Activated T-cell treated with anti-CD3 and anti-CD28 coated beads, Interleukin-2, amount 50 U/mL, for 1 hour (primary cell): ENCODE measurements at places on chromosomes 7 and 10.

DNA sequence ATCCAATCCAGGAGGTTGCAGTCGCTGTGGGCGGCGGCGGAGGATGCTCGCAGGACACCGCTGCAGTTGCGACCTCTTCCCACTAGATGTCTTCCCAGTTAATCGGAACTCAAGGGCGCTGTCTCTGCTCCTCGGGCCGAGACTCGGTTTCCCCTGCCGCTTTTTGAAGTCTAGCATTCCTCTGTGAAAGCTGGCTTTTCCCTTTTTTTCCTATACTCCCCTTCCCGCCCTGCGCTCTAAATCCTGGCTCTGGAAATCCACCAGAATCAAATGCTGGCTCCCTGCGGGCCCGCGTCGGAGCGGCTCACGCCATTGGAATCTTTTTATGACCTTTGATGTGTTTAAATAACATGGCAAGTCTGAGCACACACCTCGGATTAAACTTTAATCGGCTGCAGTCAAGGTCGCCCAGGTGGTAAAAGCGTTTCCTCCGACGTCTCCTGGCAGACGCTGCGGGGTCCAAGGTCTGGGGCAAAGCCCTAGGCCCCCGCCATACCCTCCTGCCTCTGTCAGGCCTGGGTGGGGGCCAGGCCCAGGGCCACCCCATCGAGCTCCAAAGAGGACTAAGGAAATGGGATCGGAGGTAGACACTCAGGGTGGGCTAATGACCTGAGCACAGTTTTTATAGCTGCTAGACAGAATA lies 10.7 kb upstream of the HOXA13 start:
- peak; percentile 53 for DNase-seq

DNA sequence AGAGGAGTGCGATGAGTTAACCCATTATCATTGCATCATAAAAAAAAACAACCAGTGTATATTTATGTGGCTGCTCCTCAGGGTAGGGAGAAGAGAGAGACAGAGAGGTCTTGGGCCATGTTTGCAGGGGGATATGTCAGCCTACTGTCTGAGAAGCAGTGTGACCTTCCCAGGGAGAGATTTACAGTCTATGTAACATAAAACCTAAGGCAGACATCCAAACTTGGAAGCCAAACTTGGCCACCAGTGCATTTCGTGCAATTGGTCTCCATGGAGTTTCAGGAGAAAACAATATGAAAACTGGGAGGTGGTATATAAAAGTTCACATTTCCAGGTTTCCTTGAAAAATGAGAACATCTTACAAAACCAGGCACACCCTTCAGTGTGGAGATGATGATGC lies 85.9 kb upstream of the CXCL12 start:
- no peak for DNase-seq

DNA sequence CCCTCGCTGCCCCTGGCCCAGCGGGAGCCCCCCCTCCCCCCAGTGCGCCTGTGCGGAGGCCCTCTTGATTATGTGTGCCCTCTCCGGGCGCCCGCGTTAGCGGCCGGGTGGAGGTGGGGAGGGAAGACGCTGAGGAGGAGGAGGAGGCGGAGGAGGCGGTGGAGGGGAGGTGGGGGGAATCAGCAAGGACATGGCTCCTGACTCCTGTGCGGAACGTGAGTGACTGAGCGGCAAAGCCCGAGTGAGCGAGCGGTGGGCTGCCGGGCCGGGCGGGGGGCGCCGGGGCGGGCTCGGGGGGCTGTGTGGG lies 201 bp downstream of the MLLT10 start:
- DNase-seq, result no peak

DNA sequence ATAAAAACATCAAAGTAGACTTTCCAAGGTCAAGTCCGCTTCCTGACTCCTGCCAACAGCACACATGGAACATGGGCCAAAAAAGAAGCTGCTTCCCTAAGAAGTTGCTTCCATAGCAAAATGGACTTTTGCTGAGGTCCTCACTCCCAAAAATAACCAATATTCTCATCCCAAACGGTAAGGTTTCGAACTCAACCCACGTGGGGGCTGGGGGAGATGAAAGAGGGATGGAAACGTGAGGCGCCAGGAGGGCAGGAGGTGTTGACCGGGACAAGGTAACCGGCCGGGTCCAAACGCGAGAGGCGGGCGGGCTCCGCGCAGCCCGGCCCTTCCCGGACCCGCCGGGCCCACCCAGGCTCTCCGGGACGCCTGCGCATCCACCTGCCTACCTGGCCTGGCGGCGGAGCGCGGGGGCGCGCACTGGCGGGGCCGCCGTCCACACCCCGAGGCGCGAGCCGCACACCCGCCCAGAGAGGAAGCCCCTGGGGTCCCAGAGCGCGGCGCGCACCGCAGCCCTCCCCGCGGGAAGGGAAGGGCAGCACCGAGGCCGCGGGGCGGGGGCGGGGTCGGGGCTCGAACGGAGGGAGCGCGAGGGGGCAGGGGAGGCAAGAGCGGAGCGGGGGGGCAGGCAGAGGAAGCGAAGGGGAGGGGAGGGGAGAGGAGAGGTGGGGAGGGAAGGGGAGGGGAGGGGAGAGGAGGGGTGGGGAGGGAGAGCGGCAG lies 742 bp downstream of the LMBR1 start:
- peak; percentile 69 for DNase-seq

DNA sequence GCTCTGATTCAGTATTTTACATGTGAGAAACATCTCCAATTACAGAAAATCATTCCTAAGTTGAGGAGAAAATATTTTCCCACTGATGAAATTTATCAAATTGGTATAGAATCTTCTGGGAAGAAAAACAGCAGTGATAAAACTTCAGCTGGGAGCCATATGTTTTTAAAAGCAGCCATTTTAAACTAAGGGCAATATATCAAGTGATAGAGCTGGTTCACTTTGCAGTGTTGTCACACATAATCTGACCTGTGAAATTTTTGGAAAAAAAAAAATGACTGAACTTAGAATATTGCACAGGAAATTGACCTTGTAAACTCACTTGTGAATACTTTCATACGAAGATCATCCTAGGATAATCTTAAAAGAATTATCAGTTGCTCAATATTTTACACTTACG lies 10.5 kb upstream of the EZH2 start:
- no peak for DNase-seq

DNA sequence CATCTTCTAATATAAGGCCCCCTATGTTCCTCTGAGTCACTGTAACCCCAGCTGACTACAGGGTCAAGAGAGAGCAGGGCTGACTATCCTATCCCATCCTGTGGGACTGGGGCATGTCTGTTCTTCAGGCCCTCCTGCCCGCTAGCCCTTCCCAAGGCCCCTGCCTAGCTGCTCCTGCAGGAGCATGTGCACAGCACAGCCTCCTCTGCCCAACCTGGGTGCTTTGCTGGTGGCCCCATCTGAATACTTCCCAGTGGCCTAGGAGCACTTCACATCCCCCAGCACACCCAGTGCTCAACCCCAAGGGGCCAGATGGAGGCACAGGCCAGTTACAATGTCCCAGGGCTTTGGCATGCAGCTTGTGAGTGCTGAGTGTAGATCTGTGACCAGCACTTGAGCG lies 37.3 kb downstream of the AGBL3 start:
- no peak for DNase-seq

- no peak for DNase-seq
Measured at GRCh38 chr7:131544449-131545301, 11.8 kb downstream of the PODXL start.

DNA sequence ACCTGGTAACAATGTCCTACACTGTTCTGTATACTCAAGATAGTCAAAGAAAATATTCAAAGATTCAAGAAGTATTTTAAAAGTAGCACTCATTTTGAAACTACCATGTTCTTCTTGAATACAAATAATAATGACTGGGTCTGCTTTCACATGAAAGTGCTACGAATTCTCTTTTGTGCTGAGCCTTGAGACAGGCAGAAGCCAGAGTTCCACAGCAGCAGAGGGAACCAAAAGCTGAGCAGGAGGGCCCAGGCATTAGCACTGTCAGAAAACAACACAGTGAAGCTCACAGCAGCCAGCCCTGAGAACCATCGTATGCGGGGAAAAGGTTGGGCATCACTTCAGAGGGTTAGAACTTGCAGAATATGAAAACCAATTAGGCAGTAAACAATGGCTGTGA lies 38.9 kb downstream of the ANKMY2 start:
- no peak for DNase-seq

GRCh38 chr7:157797361-157797760 lies 460.6 kb downstream of the DNAJB6 start:
- no peak for DNase-seq

GRCh38 chr7:115306586-115306985 lies 384.7 kb downstream of the MDFIC start:
- DNase-seq, result no peak

GRCh38 chr10:33216661-33217427 lies 117.6 kb downstream of the NRP1 start:
- DNase-seq, result no peak

DNA sequence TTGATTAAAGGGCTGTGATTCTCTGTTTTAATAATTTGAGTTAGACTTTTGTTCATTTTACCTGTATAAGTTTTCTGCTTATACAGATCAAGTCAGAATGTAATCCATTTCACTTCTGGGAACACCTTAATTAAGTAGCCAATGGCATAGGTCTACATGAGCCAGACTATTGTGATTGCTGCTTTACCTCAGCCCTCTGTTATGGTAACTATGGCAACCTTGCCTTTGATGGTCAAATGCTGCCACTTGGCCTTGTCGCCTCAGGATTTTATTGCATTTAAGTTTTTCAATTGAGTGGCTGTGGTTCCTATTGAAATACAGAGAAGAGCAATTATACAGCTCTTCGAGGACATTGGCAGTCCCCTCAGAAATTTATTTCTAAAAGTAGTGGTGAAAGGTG lies 64.3 kb upstream of the TMEM106B start:
- no peak for DNase-seq

DNA sequence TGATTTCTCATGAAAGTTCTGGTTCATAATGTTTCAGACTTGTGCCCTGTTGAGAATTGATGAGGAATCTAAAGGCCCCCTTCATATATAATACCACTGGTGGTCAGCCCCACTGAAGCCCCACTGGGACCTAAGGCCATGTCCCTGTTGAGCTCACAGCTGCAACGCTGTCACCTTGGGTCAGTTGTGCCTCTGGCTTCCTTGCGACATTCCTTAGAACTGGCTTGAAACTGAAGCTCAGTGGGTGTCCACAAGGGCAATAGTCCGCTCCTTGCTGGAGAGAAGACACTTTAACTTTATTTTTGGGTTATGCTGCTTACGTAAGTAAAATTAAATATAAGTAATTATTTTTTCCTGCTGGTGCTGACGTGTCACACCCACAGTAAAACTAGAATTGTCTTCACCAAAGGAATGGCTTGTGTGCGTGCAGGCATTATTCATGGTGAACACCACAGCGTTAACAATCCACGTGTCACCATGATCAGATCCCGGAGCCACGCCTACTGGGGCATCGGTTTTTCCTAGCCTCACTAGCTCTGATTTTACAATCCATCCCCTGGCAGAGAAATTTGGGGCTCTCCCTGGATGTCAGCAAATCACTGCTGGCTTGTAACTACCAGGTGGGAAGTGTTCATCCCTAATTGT lies 66.5 kb downstream of the BICC1 start:
- no peak for DNase-seq

- no peak for DNase-seq
Measured at GRCh38 chr10:121294630-121295029, 303.6 kb downstream of the FGFR2 start.

DNA sequence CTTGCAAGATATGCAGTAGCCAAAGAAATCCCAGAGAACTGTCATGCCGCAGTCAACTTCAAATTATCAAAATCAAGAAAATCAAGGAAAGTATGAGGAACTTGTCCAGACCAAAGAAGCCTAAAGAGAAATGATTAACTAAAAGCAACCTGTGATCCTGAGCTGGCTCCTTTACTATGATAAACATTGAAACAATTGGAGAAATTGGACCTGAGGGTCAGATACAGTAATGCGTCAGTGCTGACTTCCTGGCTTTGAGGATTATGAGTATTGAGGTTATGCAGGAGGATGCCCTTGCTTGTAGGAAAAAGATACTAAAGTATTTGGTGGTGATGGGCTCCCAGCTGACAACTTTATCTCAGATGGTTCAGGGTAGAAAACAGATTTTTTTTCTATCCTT lies 324.7 kb upstream of the AKR1E2 start:
- no peak for DNase-seq

- no peak for DNase-seq
Measured at GRCh38 chr10:92559046-92559445, 14.8 kb downstream of the IDE start.

GRCh38 chr10:113865901-113866300 lies 11.4 kb downstream of the NHLRC2 start:
- no peak for DNase-seq

DNA sequence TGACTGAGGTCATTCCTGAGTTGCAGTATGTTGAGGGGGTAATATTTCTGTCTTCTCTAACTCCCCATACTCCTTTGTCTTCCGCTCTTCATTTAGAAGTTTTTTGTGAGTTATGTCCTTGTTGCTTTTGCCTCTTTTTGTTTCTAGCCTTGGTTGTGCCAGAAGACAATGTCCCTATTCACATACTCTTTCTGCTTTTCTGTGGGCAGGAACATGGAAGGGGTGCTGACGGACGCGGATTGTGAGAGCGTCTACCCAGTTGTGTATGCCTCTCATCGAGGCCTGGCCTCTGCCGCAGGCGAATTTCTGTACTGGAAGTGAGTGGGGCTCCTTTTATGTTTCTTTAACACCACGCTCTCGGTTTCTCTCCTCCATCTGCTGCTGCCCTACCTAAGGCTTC lies 20.5 kb downstream of the STAG3 start:
- no peak for DNase-seq

- DNase-seq, result no peak
Measured at GRCh38 chr7:154931906-154932305, 71.0 kb downstream of the PAXIP1 start.

DNA sequence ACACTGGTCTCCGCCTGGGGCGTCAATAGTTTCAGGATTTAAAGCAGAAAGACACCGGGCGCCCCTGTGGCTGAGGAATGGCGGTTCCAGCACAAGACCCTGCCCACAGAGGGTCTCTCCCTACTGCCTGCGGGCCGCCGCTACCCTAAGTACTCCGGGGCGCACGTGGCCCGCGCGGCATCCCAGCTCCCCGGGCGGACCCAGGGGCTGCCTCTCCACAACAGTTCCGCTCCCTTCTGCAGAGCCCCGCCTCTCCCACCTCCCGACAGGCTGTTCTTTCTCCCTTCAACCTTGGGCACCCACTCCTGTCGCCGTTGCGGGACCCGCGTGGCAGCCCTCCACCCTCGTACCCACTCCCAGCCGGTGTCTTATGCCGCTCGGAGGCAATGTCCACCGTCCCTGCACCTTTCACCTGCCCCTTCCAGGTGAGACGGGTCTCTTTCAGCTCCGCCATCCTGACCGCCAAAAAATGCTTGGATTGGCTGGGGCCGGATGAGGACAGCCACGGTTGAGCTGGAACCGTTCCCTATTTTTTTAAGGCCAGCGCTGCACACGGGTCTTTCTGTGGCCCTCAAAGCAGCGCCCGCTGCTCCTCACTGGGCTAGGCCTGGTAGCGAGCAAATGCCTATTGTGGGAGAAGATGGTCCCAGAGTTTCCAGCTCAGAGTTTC lies 1.6 kb upstream of the NKX2-3 start:
- no peak for DNase-seq

DNA sequence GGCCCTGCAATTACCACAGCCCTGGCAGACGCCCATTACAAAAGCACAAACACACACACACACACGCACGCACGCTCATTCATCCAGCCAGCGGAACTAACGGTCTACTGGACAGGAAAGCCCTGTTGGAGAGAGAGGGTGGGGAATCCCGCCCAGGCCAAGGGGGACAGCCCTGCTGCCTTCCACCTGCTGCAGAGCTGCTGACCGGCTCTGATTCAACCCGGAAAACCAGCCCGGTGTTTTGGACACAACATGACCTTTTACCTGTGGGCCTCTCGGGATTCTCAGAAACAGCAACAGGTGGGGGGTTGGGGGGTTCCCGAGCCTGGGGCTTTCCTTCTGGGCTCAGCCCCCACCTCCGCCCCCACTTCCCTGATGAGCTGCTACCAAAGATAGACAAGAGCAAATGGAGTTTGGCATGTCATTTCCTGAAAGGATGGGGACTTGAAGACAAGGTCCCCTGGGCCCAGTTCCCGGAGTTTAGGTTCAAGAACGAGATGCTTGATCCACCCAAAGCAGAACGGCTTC lies 18.5 kb upstream of the SERPINE1 start:
- no peak for DNase-seq
